SK-N-SH (cell line): ENCODE measurements at places on chromosomes 11 and 22.

GRCh38 chr22:43293259-43293654, 49.9 kb downstream of the SCUBE1 start:
- peaks cover 79% of the 10 kb centered on the region; the same call in 1 of the 2 replicates for H3K4me1 ChIP-seq
- H3K36me3 ChIP-seq, result no peaks in the 10 kb centered on the region
- DNase-seq, result no peak
- no peak overlapping the region for H3K27ac ChIP-seq

GRCh38 chr11:126082251-126083109, 19.8 kb upstream of the CDON start:
- H3K36me3 ChIP-seq, result no peaks in the 10 kb centered on the region
- H3K4me3 ChIP-seq, result no peak overlapping the region
- peaks cover 10% of the 10 kb centered on the region; the same call in 1 of the 2 replicates for H3K4me1 ChIP-seq
- no peaks in the 10 kb centered on the region for H3K27me3 ChIP-seq
- H3K27ac ChIP-seq, result no peak overlapping the region
- DNase-seq, result no peak

GRCh38 chr11:19409307-19409706, 168.6 kb upstream of the E2F8 start:
- H3K4me1 ChIP-seq, result no peaks in the 10 kb centered on the region
- no peaks in the 10 kb centered on the region for H3K36me3 ChIP-seq
- peaks cover 7% of the 10 kb centered on the region; the same call in 1 of the 2 replicates for H3K27me3 ChIP-seq
- H3K27ac ChIP-seq, result no peak overlapping the region
- no peak overlapping the region for H3K4me3 ChIP-seq

GRCh38 chr11:57546869-57547475, 9.6 kb downstream of the SMTNL1 start:
- no peak overlapping the region for H3K27ac ChIP-seq
- H3K36me3 ChIP-seq, result peaks cover 20% of the 10 kb centered on the region; the same call in 1 of the 2 replicates
- no peak overlapping the region for H3K4me3 ChIP-seq

DNA sequence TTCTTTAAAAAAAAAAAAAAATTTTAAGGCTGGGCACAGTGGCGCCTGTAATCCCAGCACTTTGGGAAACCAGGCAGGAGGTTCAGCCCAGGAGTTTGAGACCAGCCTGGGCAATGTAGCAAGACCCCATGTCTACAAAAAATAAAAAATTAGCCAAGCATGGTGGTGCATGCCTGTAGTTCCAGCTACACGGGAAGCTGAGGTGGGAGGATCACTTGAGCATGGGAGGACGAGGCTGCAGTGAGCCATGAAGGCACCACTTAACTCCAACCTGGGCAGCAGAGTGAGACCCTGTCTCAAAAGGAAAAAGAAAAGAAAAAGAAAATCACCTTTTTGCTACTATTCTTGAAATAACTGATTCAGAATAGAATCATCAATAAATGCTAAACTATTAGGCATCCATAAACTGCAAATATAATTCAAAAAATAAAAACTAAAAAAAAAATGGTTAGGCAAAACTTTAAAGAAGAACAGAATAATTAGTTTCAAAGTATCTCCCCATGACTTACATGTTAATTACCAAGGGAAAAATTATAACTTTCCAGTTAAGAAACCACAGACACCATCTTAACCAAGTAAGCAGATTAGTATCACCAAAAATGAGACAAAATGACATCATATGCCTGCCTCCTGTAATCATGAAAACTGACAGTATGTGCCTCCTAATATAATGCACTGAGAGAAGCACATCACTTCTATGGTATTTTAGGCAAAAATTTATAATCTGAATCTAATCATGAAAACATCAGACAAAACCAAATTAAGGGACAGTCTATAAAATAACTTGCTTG, 63.6 kb downstream of the DENND5A start:
- H3K36me3 ChIP-seq, result peaks cover 17% of the 10 kb centered on the region
- no peaks in the 10 kb centered on the region for H3K27me3 ChIP-seq
- no peak overlapping the region for H3K27ac ChIP-seq
- H3K4me1 ChIP-seq, result no peaks in the 10 kb centered on the region

- no peaks in the 10 kb centered on the region for H3K27me3 ChIP-seq
- no peak overlapping the region for H3K27ac ChIP-seq
- H3K4me3 ChIP-seq, result no peak overlapping the region
- DNase-seq, result no peak
- no peaks in the 10 kb centered on the region for H3K4me1 ChIP-seq
- H3K36me3 ChIP-seq, result no peaks in the 10 kb centered on the region
Observed at GRCh38 chr22:20018001-20018400, 1.4 kb upstream of the ARVCF start.

- no peaks in the 10 kb centered on the region for H3K27me3 ChIP-seq
- peaks cover 8% of the 10 kb centered on the region for H3K4me1 ChIP-seq
- peaks cover 8% of the 10 kb centered on the region; the same call in 1 of the 2 replicates for H3K36me3 ChIP-seq
- peak; percentile 42 for DNase-seq
- peak overlapping the region; percentile 14; the same call in 1 of the 2 replicates for H3K27ac ChIP-seq
- no peak overlapping the region for H3K4me3 ChIP-seq
Observed at GRCh38 chr11:12506404-12506921, 129.1 kb downstream of the PARVA start.

DNA sequence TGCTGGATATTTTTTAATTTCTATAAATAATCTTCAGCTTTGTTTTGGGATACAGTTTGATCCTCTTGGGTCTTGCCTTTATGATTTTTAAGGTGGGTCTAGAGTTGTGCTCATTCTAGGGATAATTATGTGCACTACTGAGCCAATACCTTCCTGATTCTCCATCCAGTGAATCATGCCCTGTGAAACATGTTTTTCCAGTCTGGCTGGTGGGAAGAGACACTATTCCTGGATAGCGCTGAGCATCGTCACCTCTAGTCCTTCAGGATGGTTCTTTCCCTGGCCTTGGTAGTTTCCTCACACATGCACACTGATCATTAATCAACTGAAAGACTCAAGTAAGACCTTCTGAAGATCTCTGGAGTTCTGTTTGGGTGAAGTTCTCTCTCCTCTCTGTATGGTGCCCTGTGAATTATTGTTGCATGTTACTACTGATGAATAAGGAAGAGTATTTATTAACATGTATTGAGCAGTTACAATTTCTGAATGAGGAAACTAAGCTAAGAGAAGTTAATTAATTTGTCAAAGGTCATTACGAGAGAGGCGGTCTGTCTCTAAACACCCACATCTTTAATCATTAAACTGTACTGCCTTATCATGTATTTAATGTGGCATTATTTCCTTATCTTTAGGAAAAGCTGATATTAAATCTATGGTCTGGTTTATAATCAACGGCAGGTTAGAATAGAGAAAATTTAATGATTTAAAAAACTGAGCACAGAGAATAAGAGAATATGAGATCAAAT, 39.1 kb upstream of the LIPT2 start:
- no peaks in the 10 kb centered on the region for H3K4me1 ChIP-seq
- H3K36me3 ChIP-seq, result no peaks in the 10 kb centered on the region
- no peaks in the 10 kb centered on the region for H3K27me3 ChIP-seq
- H3K27ac ChIP-seq, result no peak overlapping the region
- H3K4me3 ChIP-seq, result no peak overlapping the region

- H3K4me3 ChIP-seq, result no peak overlapping the region
- no peaks in the 10 kb centered on the region for H3K36me3 ChIP-seq
- no peak overlapping the region for H3K27ac ChIP-seq
Observed at GRCh38 chr11:108576523-108576922, 17.0 kb downstream of the EXPH5 start.

DNA sequence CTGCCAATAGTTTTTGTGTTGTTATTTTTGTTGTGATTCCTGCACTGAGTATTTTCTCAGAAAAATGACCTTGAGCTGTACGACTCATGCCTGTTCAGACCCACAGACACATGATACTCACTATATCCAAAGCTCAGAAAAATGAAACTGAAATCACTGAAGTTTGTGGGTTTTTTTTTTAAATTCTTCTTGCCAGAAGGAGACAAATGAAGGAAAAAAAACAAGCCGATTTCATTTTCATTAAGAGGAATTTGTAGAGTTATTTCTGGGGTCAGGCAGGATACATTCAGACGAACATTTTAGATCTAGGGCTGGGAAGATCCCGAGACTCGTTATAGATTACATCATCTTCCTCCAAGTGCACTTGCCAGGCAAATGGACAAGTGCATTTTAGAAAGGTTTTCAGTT, 60.4 kb downstream of the BMAL1 start:
- peak overlapping the region; percentile 41; the same call in 1 of the 2 replicates for H3K4me3 ChIP-seq
- H3K36me3 ChIP-seq, result no peaks in the 10 kb centered on the region
- no peaks in the 10 kb centered on the region for H3K27me3 ChIP-seq
- no peak for DNase-seq

DNA sequence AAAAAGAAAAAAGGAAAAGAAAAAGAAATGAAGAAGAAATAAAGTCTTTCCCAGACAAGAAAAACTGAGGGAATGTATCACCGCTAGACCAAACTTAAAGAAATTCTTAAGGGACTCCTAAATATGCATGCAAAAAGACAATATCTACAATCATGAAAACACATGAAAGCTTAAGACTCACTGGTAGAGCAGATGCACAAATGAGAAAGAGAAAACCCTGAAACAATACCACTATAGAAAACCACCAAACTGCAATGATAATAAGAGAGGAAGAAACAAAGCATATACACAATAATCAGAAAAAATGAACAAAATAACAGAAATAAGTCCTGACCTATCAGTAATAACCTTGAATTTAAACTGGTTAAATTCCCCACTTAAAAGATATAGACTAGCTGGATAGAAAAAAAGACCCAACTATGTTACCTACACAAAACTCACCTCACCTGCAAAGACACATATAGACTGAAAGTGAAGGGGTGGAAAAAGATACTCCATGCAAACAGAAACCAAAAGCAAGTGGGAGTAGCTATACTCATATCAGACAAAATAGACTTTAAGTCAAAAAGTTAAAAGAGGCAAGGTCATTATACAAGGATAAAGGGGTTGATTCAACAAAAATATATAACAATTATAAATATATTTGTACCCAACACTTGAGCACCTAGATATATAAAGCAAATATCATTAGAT, 61.3 kb upstream of the NARS2 start:
- DNase-seq, result no peak
- H3K27ac ChIP-seq, result no peak overlapping the region
- H3K4me3 ChIP-seq, result no peak overlapping the region
- H3K4me1 ChIP-seq, result no peaks in the 10 kb centered on the region
- no peaks in the 10 kb centered on the region for H3K36me3 ChIP-seq

DNA sequence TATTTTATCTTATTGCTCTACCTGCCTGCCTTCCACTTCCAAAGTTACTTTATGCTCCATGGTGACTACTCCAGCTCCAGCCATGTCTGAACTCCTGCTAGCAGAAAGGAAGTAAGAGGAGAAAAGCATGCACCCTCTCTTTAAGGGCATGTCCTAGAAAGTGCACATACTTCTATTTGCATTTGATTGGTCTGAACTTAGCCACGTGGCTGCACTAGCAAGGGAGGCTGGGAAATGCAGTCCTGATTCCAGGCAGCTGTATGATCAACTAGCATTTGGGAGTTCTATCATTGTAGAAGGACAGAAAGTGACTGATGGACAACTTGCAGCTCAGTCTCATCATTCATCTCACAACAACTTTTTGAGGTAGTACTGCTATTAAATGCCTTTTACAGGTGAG, 515.7 kb downstream of the BUD13 start:
- no peak overlapping the region for H3K27ac ChIP-seq
- DNase-seq, result peak; percentile 33
- H3K27me3 ChIP-seq, result no peaks in the 10 kb centered on the region
- no peaks in the 10 kb centered on the region for H3K36me3 ChIP-seq
- H3K4me3 ChIP-seq, result no peak overlapping the region
- no peaks in the 10 kb centered on the region for H3K4me1 ChIP-seq

GRCh38 chr11:12249590-12250260, 127.6 kb upstream of the PARVA start:
- no peaks in the 10 kb centered on the region for H3K27me3 ChIP-seq
- H3K27ac ChIP-seq, result no peak overlapping the region
- peaks cover 45% of the 10 kb centered on the region; the same call in 1 of the 2 replicates for H3K4me1 ChIP-seq
- no peak overlapping the region for H3K4me3 ChIP-seq
- peaks cover 34% of the 10 kb centered on the region for H3K36me3 ChIP-seq
- no peak for DNase-seq

GRCh38 chr11:104965735-104966134, 2.6 kb downstream of the CASP4 start:
- H3K4me1 ChIP-seq, result no peaks in the 10 kb centered on the region; the same call in 1 of the 2 replicates
- no peak overlapping the region for H3K27ac ChIP-seq
- no peak for DNase-seq

DNA sequence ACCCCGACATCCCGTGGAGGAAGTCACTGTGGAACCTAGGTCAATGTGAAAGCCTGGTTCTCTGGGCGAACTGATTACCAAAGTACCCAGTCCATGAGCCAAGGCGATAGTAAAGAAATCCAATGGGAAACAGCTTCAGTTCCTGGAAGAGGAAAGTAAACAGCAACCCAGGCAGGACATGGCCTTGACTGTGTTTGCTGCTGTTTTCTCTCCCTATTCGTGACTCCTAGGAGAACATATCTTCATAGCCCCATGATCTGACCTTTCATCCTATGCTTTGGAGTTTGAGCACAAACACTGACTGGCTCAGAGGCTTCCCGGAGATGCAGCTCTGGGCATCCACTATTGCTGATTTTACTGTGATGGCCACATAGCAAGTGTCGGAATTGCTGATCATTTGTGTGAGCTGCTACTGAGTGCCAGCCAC, 45.1 kb downstream of the LRFN4 start:
- H3K4me3 ChIP-seq, result no peak overlapping the region
- no peak for DNase-seq
- H3K4me1 ChIP-seq, result no peaks in the 10 kb centered on the region

DNA sequence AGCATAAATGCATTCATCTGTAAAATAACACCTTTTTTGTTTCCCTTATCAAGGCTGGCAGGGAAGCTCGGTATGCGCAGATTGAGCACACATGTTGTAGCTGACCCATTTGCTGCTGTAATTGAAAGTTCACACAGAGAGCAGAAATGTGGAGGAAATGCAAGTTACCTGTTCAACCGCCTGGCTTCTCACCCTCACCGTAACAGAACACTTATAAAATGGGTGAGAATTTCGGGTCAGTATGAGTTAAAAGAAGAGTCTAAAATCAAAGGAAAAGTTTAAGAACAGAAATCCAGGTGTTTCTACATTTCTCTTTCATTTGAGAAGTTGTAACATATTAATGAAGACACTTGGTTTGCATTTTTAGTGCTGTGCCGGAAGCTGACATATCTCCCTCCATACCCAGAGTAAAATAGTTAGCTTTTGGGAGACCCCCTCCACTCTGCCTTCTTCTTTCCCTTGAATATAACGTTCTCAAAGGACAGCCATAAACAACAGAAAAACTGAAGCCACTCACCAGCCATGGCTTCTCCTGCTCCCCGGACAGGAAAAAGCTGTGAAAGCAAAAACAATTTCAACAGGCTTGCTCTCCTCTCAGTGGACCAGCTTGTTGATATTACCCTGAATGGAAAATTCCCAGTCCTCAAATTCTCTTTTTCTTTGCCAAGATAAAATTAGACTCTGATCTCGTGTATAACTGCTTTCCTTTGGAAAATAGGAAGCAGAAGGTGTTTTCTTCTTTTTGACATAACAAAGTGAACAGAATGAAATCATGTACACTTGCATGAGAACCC, at the start of gene CASP12:
TSS of gene CASP12 (minus strand) at position 570 of the 794 bp plus-strand sequence.
- no peaks in the 10 kb centered on the region for H3K27me3 ChIP-seq
- H3K36me3 ChIP-seq, result no peaks in the 10 kb centered on the region
- DNase-seq, result no peak
- H3K27ac ChIP-seq, result no peak within 1 kb of the TSS
- no peak within 1 kb of the TSS for H3K4me3 ChIP-seq
- H3K4me1 ChIP-seq, result peaks cover 8% of the 10 kb centered on the region; the same call in 1 of the 2 replicates

- H3K27ac ChIP-seq, result no peak overlapping the region
- H3K4me3 ChIP-seq, result no peak overlapping the region
- no peak for DNase-seq
- H3K27me3 ChIP-seq, result no peaks in the 10 kb centered on the region
- H3K4me1 ChIP-seq, result no peaks in the 10 kb centered on the region
Observed at GRCh38 chr11:82610671-82611070, 123.0 kb downstream of the FAM181B start.

GRCh38 chr22:49322861-49323622, 504.6 kb downstream of the BRD1 start:
- H3K4me3 ChIP-seq, result no peak overlapping the region
- peak; percentile 8 for DNase-seq
- H3K27ac ChIP-seq, result no peak overlapping the region
- no peaks in the 10 kb centered on the region for H3K36me3 ChIP-seq
- 0 out of 2 replicates have a peak, but pooled peaks cover 6% of the 10 kb centered on the region for H3K27me3 ChIP-seq
